Upper lobe of right lung (tissue), 1 donor: ENCODE measurements at places on chromosomes 13 and 19. TPM values are rescaled to one million over a fixed set of nuclear protein-coding genes. Genes with fewer than 3 reads are reported as not detected.

The BRME1 gene
- total RNA-seq, result 2.0 TPM

The BEST2 gene
- not detected for total RNA-seq

The AMH gene
- total RNA-seq, result 6.1 TPM

- peak; percentile 67 for DNase-seq
Measured at GRCh38 chr13:99657848-99658260, 156.6 kb downstream of the TM9SF2 start.
